ENCODE measurements at places on chromosomes 12 and 14.

DNA sequence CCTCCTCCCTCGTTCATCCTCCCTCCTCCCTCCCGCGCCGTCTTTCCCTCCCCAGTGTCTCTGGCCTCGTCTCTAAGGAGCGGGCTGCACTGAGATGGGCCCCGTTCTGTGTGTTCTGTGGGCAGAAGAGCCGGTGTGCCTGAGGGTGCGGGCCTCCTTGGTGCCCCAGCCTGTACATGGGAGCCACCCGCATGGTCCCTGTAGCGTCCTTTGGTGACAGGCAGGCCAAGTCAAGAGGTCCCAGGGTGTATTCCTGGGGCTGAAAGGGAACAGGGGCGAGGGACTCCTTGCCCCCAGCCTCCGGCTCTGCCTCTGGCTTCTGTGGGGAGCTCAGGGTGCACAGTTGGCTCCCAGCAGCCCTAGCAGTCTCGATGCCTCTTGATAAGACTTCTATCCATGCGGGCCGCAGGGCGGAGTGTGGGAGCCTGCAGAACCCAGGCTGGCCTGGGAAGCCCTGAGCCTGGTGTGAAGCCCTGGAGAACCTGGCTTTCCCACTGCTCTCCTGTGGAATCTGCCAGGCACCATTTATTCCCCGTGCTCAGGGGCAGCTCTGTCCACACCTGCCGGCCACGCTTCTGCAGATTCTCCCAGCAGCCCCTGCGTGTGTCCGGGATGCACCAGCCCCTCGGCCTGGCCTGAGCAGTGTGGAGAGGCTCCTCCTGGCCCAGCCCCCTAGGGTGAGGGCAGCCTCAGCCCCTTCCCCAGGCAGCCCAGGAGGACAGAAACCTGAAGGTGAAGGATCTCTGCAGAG is 181.3 kb downstream of the KIF26A start:
- no peak for DNase-seq

DNA sequence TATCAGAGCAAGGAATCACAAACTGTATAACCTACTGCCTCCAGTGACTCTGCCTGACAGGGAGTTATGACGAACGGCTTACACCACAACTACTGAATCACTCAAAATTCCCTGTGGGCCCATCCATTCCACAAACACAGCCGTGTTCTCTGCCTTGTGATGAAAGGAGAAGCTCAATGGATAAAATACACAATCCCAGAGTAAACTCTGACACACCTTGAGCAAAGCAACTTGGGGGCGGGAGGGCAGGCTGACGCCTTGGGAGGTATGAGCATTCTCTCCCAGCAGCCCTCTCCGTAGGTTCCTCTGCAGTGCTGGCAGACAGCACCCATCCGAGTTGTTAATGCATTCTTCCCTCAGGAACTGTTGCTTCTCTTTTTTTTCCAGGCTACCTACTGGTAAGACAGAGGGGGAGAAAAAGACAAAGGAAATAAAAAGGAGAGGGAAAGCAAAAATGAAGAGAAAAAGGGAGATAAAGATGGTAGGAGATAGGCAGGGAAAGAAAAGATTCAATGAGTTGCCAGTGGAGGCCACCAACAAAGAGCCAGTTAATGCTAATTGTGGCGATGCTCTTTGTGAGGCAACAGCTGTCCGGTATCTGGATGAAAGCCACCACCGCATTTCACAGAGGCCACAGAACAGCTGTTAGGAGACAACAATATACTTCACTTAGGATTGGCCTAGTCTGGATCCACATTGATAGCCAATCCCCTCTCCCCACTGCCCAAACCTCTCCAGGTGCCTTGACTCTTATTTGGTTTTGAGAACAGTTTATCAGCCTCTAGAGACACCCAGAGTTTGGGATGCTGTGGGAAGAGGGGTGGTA is 4.7 kb upstream of the DIO2 start:
- peak; percentile 57 for DNase-seq

DNA sequence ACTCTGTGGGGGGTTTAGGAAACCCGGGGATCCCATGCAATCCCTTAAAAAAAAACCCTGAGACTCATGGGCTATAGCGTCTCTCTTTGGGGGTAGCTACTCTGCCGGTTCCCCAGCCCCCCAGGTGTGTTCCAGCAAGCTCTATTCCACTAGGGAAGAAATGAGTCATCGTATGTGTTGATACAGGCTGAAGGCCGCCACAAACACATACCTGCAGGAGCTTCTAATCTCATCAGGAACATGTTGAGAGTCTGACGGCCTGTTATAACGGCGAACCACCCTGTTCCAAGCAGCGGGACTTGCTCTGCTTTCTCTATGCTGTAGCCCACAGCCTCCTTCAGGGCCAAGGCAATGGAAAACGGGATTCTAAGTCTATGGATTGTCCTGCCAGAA is 977 bp upstream of the KRT5 start:
- DNase-seq = no peak

DNA sequence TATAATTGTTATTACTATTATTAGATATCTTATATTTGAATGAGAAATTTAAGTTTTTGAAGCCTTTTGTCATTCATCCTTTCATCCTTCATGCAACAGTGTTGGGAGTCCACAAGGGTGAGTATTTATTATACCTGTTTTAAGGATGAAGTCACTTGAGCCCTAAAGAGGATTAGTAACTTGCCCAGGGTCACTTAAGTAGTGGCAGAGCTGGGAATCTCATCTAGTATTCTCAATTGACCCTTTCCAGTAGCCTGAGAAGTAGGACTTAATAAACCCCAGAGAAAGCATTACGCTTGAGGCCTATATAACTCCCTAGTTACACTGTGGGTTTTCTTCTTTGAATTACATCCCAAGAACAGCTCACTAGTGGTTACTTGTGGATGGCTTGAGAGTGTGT is 119.8 kb downstream of the SRGAP1 start:
- no peak for DNase-seq

DNA sequence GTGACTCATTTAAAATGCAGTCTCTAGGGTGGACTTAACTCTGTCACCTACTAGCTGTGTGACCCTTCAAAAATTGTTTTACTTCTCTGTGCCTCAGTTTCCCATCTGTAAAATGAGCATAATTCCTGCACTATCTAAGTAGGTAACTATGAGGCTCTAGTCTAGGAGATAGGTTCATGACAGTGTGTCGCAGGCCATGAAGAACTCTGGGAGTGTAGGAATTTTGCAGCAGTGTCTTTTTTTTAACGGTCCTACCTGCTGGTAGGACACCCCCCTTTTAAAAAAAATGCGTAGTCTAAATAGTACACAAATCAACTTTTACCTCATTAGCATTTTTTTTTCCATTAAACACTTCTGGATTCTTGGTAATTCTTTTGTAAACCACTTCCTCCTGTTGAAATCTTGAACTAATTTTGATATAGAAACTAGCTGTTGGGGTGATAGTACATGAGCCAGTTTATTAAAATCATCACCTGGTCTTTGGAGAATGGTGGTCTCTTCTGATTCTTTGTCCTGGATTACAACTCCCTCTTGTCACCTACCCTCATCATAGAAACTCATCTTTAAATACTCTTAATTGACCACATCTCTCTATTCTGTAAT is 86.0 kb upstream of the SLC38A2 start:
- no peak for DNase-seq
